Activated T-helper 2 cell treated with anti-CD3 and anti-CD28 coated beads, Interferon-gamma antibody, Interleukin-2, Interleukin-4, amounts not matched to agents 10 μg/mL and 5 μg/mL and 100 μg/mL, durations not matched to agents 14 hours and 24 hours and 36 hours (primary cell): ENCODE measurements at places on chromosomes 6 and 20. TPM values are rescaled to one million over a fixed set of nuclear protein-coding genes. Genes with fewer than 3 reads are reported as not detected.

DNA sequence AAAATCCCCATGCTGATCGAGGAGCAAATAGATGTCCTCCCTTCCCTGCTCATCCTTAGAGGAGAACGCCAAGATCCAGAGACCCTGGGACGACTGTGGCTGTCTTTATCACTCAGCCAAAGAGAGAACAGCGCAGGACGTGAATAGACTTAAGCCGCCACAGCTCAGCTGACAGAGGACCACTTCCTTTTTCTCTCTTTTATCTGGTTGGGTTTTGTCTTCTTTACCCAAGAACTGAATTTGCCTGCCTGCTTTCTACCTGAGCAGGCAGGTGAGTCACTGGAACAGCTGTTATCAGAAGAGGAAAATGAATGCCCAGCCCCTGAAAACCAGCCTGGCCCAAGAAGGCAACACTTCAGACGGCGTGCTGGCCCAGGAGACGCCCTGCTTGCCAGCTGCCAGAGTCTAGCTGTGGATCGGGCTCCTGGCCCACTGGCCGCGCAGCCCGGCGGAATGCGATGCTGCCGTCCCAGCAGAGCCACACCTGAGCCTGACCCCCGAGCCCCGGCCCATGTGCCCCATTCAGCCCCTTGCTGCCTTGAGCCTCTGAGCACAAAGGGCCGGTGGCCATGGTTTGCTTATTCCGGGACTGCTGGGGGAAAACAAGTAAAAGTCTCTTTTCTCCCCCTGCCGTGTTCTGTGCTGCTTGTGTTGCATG is 82.1 kb downstream of the TCP11 start:
- no peaks in the 10 kb centered on the region for H3K36me3 ChIP-seq
- H3K4me1 ChIP-seq: peaks cover 10% of the 10 kb centered on the region
- H3K4me3 ChIP-seq: no peak overlapping the region

DNA sequence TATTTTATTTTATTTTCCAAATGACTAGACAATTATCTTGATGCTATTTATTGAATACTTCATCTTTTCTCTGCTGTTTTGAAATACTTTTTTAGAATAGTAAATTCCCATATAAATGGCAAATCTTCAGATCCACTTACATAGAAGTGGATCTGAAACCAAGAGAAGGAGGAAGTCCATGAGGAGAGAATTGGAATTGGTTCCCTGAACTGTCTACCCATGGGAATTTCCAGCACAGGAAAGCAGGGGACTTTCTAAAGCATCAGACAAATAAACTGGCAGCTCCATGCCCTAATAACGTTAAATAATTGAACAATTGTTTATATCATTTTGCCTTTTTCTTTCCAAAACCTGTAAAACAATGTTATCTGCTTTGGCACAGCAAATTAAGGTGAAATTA is 47.1 kb upstream of the PNRC1 start:
- peaks cover 3% of the 10 kb centered on the region for H3K27me3 ChIP-seq
- no peaks in the 10 kb centered on the region for H3K4me1 ChIP-seq
- H3K27ac ChIP-seq: no peak overlapping the region
- DNase-seq: no peak
- H3K36me3 ChIP-seq: no peaks in the 10 kb centered on the region
- H3K4me3 ChIP-seq: no peak overlapping the region

- H3K4me3 ChIP-seq: no peak overlapping the region
- no peak for DNase-seq
- peaks cover 27% of the 10 kb centered on the region for H3K36me3 ChIP-seq
- peaks cover 2% of the 10 kb centered on the region for H3K27me3 ChIP-seq
Observed at GRCh38 chr20:20466341-20466879, 98.5 kb downstream of the INSM1 start.

The DBNDD2 gene
- 12.3 and 12.8 TPM in 2 replicates for total RNA-seq

- no peaks in the 10 kb centered on the region for H3K36me3 ChIP-seq
- DNase-seq: no peak
- peaks cover 8% of the 10 kb centered on the region for H3K4me1 ChIP-seq
- no peak overlapping the region for H3K27ac ChIP-seq
- peaks cover 8% of the 10 kb centered on the region for H3K27me3 ChIP-seq
Observed at GRCh38 chr20:37921341-37921929, 18.5 kb downstream of the VSTM2L start.

- H3K27me3 ChIP-seq: no peaks in the 10 kb centered on the region
- no peak overlapping the region for H3K4me3 ChIP-seq
- no peak overlapping the region for H3K27ac ChIP-seq
- no peaks in the 10 kb centered on the region for H3K36me3 ChIP-seq
- H3K4me1 ChIP-seq: no peaks in the 10 kb centered on the region
Observed at GRCh38 chr6:56802584-56802983, 152.3 kb upstream of the BEND6 start.

The TMEM170B gene
- total RNA-seq: 0.62 and 0.78 TPM in 2 replicates

DNA sequence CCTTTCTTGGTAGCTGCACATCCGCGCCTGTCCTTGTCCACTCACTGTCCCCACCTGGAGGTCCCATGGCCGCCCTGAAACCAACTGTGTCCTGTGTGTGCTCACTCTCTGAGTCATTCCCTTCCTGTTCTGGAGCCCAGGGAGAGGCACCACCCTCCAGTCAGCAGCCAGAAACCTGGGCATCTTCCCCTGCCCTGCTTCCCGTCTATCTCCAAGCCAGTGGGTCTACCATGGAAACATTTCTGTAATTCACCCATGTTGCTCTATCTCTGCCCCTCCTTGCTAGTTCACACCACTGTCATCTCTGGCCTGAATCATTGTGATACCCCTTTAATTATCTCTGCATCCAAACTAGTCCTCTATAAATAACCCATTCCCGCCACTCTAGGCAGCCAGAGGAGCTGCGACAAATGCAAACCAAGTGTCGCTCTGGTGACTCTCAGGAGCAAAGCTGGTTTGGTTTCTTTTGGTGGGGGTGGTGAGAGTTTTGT is 28.8 kb upstream of the SYNJ2 start:
- H3K4me1 ChIP-seq: no peaks in the 10 kb centered on the region
- H3K27me3 ChIP-seq: peaks cover 23% of the 10 kb centered on the region
- peaks cover 4% of the 10 kb centered on the region for H3K36me3 ChIP-seq

- H3K27ac ChIP-seq: no peak overlapping the region
- no peak for DNase-seq
- H3K27me3 ChIP-seq: no peaks in the 10 kb centered on the region
- no peaks in the 10 kb centered on the region for H3K4me1 ChIP-seq
Observed at GRCh38 chr6:66418906-66419305, 711.9 kb upstream of the EYS start.
